ENCODE measurements at places on chromosomes 16 and 17.

DNA sequence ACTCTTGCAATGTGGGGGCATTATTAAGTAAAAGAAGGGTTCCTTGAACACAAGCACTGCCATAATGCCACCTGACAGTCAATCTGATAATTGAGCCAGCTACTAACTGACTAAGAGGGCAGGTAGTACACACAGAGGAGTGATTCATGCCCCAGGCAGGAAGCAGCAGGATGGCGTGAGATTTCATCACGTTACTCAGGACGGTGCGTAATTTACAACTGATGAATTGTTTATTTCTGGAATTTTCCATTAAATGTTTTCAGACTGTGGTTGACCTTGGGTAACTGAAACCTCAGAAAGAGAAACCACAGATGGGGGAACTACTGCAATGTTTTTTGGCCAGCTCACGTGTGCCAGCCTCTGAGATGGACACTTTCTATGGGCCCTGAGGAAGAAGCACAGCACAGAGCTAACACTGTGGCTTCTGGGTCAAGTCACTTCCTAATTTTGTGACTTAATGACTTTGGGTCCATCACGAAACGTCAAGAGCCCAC is 46.7 kb downstream of the C17orf67 start:
- DNase-seq = no peak

DNA sequence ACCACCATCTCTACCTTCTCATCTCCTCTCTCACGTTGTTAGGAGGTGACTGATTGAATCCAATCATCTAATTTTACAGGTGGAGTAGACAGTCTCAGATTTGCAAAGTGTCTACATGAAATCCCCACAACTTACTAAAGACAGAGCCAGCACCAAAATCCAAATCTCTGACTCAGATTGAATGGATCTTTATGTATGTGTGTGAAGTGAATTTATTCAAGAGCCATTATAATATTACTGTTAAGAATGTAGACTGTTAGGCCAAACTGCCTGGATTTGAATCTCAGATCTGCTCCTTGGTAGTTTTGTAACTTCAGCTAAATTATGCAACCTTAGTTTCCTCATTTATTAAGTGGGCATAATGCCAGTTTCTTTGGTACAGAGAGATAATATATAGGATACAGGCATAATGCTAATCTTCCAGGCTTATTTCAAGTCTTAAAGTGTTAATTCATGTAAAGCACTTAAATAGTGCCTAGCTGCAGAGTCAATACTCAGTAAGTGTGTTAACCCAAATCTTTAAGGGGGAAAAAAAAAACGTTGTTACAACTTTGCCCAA is 12.7 kb downstream of the CNEP1R1 start:
- no peak for DNase-seq

- no peak for DNase-seq
Observed at GRCh38 chr17:46874906-46875305, 23.5 kb downstream of the WNT9B start.

DNA sequence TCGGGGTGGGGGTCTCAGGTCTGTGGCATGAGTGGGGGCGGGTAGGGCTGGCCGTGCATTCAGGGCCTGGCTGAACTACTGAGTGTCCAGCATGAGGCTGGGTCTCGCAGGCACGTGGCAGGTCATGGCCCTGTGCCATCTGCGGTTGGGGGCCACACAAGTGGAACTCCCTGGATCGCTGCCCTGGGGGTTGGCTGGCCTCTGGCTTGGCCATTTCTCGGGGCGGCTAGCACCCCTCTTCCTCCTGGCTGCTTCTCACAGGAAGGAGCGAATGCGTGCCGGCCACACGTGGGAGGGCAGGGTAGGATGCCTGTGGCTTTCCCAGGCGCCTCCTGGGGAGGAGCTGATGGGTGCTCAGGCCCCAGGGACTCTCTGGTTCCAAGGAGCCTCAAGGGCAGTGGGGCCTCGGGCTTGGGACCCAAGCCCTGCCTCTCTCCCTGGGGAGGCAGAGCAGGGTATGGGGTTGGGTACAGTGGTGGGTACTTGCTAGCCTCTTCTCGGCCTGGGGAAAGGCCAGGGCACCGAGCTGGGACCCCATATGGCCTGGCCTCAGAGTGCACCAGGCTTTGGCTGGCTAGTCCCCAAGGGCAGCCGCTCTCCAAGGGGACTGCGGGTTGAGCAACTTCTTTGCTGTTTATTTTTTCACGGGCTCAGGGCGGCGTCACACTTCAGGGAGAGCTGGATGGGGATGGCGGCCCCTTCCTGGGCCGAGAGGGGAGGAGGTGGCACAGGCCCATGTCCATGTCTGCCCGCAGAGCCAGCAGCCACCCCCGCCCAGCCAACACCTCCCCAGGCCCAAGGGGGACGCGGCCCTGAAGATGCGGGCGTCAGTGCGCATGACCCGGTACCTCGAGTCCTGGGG is 37.5 kb downstream of the ADCY7 start:
- no peak for DNase-seq

DNA sequence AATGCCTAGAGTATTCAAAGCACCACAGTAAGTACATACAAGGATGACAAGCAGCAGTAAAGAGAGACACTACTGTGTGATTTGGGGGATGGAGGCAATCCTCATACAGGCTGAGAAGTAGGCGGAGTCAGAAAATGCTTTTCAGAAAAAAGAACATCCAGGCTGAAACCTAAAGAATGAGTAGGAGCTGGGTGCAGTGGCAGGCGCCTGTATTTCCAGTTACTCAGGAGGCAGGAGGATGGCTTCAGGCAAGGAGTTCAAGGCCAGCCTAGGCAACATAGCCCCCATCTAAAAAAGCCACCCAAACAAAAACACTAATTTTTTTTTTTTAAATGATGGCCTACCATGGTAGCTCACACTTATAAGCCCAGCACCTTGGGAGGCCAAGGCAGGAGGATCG is 10.3 kb downstream of the KANSL1 start:
- no peak for DNase-seq

GRCh38 chr16:64513871-64514270 is 608.0 kb downstream of the CDH11 start:
- no peak for DNase-seq

- DNase-seq = peak; percentile 28
Observed at GRCh38 chr16:62752854-62753253, 716.6 kb upstream of the CDH8 start.

GRCh38 chr17:35467824-35468223 is 19.3 kb upstream of the SLFN13 start:
- no peak for DNase-seq

GRCh38 chr16:11183951-11184350 is 72.1 kb downstream of the SOCS1 start:
- no peak for DNase-seq

GRCh38 chr16:13631916-13632315 is 288.0 kb upstream of the ERCC4 start:
- DNase-seq = no peak

GRCh38 chr16:31877876-31878642 is 4.5 kb downstream of the ZNF267 start:
- DNase-seq = no peak

DNA sequence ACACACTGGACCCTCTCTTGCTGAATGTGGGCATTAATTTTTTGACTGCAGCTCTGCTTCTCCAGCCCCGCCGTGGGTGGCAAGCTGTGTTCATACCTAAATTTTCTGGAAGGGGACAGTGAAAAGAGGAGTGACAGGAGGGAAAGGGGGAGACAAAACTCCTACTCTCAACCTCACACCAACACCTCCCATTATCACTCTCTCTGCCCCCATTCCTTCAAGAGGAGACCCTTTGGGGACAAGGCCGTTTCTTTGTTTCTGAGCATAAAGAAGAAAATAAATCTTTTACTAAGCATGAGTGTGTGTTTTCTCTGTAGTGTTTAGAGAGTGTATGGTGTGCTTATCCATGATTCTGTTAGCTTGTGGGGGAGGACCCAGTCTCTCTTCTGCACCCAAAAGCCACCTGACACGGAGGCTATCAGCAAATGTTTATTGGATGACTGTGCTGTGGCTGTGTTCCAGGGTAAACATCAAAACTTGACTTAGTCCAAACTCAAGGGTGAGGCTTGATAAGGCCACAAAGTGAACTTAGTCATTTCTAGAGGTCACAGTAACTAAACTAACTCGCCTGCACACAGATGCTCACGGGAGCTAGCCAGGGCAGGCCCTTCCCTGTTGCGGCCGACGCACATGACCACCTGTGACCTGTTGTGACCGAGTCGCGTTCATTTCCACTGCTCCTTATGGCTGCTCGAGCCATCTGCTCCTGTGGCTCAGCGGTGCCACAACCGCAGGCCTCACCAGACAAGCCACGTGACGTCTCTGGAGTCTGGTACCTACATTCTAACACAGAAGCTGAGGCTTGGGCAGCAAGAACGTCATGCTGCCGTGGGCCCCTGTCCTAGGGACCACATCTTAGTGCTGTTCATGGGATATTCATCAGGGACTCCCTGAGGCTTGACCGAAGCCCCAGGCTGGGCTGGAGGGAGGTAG is 9.8 kb upstream of the MED11 start:
- no peak for DNase-seq

GRCh38 chr16:58462997-58463941 is 36.7 kb upstream of the NDRG4 start:
- DNase-seq = no peak

GRCh38 chr16:16833165-16833564 is 454.2 kb downstream of the NPIPA7 start:
- no peak for DNase-seq

- DNase-seq = no peak
Observed at GRCh38 chr16:89905511-89906139, 13.0 kb upstream of the MC1R start.

- no peak for DNase-seq
Observed at GRCh38 chr17:60134396-60135150, 15.2 kb upstream of the CA4 start.

- DNase-seq = no peak
Observed at GRCh38 chr16:87126403-87127025, 190.7 kb downstream of the C16orf95 start.

- DNase-seq = no peak
Observed at GRCh38 chr17:31918701-31919128, 17.2 kb upstream of the UTP6 start.

- no peak for DNase-seq
Observed at GRCh38 chr17:57858838-57859237, 9.0 kb upstream of the MRPS23 start.

- DNase-seq = no peak
Observed at GRCh38 chr17:64778240-64779097, 116.4 kb upstream of the SMURF2 start.

DNA sequence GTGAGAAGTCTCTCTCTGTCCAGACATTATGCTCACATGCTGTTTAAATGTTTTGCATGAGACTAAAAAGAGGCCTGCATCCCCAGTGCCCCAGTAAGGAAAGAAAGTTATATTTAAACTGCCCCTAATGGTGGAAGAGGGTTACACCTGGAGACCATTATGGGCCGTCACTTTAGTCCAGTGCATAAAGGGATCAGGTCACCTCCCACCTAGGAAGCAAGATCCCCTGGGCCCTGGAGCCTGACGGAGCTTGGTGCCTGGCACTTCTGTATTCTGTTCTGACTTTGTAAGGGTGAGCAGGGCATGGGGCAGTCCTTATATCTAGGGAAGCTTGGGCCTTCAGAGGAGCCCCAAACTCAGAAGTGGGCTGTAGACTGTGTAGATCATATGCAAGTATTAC is 67.9 kb downstream of the CPPED1 start:
- no peak for DNase-seq

DNA sequence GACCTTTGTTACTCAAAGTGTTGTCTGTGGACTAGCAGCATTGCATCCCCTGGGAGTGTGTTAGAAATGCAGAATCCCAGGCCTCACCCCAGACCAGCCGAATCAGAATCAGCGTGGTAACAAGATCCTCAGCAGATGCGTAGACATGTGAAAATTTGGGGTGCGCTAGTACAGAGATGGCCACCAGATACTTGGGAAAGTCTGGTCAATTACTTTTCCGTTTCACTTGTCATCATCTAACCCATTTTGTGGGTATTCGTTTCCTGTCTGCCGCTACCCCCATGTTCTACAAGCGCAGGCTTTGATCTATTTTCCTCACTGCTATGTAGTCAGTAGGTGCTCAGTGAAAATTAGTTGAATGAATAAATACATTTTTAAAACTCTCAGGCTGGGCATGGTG is 33.1 kb upstream of the HERPUD1 start:
- no peak for DNase-seq

GRCh38 chr17:57953219-57953618 is 2.0 kb downstream of the CUEDC1 start:
- DNase-seq = no peak

GRCh38 chr16:70730031-70730430 is 44.2 kb upstream of the MTSS2 start:
- no peak for DNase-seq

- no peak for DNase-seq
Observed at GRCh38 chr16:23132775-23133463, 16.3 kb downstream of the USP31 start.

- DNase-seq = no peak
Observed at GRCh38 chr16:78761427-78761826, 662.0 kb downstream of the WWOX start.

DNA sequence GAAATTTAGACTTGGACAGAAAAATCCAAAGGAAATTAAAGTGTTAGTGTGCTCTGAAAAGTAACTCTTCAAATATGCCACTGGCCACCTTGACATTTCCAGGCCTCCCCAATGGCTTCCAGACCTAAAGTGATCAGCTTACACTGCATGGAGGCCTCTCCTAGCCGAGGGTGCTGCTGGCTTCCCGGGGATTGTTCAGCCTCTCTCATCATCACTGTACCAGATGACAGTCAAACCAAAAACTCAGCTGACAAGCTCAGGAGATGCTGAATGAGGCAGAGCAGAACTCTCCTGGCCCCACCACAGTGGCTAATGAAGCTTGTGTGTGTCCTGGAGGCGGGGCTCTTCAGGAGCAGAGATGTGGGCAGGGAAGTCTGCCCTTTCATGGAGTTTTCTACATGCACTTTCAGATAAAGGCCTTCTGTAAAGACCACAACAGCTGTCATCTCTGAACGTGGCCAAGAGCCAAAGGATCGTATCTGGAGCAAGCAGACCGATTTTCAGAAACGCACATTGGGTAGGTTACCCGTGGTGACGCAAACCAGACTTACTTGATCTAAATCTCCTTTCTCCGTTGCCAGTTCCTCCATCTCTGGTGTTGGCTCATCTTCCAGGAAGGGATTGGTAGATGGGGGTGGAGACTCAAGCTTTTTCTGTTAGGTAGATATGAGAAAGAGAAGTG is 113.3 kb downstream of the VPS53 start:
- DNase-seq = no peak

- DNase-seq = no peak
Observed at GRCh38 chr16:69283851-69284250, 27.3 kb upstream of the VPS4A start.

- DNase-seq = no peak
Observed at GRCh38 chr17:77854083-77854758, 104.3 kb upstream of the TNRC6C start.

- DNase-seq = peak; percentile 35
Observed at GRCh38 chr17:76726776-76727718, at the start of gene METTL23. Gene METTL23 (plus strand): TSS chr17:76726839. CDS start chr17:76729711, 2,872 bp downstream.

DNA sequence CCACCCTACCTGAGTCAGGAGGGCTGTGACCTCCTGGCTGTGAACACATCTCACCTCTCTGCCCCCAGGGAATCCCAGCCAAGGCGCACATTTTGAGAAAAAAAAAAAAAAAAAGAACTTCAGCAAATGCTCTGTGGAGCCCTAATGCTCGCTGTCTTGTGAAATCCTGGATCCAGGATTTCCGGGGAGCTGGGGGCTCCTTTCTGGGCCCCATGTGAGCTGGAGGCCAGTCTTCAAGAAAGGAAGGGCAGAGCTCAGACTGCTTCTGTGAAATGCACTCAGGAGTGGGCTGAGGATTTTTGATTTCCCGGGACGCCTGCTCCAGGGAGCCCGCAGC is 36.0 kb upstream of the EMP2 start:
- DNase-seq = no peak
